NCI-H2081 treated with DMSO at 0.1 percent for 48 hours (cell line): ENCODE measurements at places on chromosomes 6 and 20.

- no peak for DNase-seq
These were observed 36.1 kb upstream of the NOL4L start for GRCh38 chr20:32621071-32621890.

DNA sequence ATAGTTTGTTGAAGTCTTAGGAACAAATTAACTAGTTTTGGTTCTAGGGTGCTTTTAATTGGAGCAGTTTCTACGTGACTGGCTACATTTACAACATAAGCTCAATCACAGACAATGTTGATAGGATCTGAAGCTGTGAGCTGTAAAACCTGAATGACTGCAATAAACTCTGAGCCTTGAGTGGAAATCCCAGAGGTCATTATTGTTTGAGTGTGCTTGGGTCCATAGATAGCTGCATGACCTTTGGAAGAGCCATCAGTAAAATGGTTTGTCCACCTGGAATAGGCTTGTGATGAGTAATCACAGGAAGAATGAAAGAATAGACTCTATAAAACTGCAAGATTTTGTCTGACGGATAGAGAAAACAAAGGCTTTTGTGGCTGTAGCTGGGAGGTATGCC lies 26.7 kb downstream of the HLA-DRB1 start:
- no peak for DNase-seq

DNA sequence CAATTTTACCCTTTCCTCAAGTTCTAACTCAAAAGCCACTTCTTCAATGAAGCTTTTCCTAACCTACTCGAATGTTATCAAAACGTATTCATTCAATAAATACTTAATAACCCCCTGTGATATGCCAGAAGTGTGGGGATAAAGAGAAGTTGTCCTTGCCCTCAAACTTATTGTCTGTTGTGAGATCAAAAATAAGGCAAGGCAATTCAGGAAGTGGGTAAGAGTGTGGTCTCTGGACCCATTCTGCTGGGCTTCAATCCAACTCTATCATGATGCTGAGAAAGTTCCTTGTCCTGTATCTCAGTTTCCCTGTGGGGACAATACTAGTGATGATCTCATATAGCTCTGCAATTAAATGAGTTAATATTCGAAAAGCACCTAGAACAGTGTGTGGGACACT lies 92.8 kb downstream of the PRDM1 start:
- no peak for DNase-seq

GRCh38 chr20:2397595-2398145 lies 17.0 kb downstream of the TGM6 start:
- DNase-seq, result no peak

DNA sequence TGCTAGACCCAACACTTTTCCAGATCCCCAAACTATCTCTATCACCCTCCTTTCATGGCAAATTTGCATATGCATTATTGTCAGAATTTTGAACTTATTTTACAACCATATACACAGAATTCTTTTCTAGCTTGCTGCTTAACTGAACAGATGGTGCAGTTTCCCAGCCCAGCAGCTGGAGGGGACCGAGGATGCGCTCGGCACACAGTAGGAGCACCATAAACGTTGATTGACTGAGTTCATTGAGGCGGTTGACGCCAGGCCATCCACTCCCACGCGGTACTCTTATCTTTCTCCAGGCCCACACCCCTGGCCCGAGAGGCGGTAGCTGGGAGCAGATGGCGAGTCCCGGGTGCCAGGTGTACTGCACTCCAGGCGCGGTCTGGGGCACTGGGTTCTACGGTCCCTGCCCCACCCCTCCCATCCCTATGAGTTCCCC lies 6.8 kb upstream of the SOX4 start:
- no peak for DNase-seq

GRCh38 chr6:135250751-135251497 lies 69.8 kb downstream of the MYB start:
- DNase-seq, result no peak

GRCh38 chr6:169783401-169783800 lies 32.0 kb downstream of the ERMARD start:
- no peak for DNase-seq

- DNase-seq, result no peak
These were observed 24.2 kb upstream of the MYMX start for GRCh38 chr6:44192428-44193041.

DNA sequence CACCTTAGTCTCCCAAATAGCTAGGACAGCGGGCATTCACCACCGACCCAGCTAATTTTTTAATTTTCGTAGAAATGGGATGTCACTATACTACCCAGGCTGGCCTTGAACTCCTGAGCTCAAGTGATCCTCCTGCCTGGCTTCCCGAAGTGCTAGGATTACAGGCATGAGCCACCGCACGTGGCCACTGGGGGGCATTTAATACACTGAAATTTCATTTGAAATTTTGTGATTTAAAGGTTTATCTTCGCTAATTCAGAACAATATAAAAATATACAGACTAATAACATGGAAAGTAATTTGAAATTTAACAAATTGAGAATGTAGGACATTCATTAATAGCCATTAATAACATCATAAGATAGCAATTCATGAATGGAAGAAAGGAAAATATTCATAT lies 20.5 kb upstream of the TBC1D32 start:
- no peak for DNase-seq

DNA sequence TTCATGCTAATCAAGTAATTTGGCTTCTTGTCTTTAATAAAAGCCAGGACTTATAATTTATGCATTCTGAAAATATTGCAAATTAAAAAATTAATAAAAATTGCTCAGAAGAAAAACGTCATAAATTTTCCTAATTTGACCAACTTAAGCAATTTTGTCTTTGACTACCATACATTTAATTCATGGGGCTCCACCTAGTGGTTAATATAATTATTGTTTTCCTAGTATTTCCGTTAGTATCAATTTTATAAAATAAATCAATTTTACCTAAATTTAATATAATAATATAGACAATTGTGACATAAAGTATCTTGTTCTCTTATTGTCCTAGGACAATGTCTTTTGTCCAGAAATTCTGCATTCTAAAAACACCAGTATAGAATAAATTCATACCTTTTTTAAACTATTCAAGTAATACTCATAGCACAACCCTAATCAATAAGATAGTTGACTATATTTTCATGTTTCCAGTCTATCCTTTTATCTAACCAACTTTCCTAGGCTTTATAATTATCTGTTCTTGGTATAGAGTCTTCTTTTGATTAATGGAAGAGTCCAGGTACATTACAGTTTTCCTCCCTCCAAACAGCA lies 319.9 kb downstream of the TRDN start:
- DNase-seq, result no peak

DNA sequence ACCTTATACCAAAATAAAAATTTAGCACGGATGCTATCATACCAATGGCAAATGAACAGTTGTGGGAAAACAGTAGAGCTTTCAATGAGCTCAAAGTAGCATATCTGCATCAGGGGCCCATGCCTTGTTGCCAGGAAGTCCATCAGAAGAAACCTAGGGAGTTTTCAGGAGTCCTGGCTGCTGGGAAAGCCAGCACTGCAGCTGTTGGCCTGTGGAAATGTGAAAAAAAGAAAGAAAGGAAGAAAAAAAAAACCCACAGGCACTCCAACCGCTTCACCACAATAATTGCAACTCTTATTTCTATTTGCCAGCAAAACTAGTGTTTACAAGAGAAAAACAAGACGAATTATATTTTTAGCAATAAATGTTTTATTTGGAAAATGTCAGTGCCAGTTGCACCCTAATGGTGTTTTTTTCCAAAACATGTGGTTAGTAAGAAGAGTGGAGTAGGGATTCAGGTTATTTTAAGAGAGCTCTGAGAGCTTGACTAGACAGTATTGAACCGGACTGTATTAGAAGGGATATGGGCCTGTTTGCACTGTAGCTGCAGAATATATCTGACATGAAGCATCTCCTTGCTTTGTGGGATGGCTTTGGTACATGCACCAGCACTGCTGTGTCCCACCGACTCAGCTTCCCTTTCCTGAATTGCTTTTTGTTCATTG lies 137.3 kb downstream of the CCDC170 start:
- no peak for DNase-seq

GRCh38 chr6:4518506-4518905 lies 257.7 kb upstream of the CDYL start:
- no peak for DNase-seq

DNA sequence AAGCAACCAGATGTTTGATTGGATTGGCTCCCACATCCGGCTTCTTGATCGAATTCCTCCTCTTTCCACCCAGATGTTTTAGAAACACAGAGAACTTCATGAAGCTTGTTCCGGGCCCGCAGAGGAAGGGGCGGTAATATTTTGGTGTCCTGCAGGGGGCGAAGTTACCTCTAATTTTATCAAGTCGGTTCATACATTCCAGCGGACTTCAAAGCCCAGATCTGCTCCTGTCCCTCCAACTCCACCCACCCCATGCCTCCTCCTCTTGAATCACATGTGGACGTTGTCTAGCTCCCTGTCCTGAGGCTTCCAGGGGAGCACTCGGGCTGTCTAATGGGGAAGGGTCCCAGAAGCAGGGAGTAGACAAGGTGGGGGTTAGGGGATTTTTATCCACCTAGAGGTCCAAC lies 2.9 kb upstream of the BMP6 start:
- DNase-seq, result no peak

GRCh38 chr6:44157152-44157521 lies 1.5 kb upstream of the CAPN11 start:
- DNase-seq, result no peak

DNA sequence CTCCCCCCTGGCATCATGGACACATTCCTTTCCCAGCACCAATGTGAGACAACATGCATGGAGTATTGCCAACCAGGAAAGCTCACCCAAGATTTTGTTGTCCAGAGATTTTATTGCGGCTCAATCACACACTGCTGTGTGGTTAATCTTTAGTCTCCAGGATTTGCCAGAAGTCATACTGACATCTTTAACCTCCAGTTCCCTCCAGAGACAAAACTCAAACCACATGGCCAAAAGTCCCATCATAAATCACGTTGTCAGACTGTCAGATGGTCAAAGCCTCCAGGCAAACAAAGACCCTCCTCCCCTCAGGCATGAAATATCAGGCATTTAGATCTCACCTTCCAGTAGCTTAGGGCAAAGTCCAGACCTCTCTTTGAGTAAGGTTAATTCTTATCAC lies 97.3 kb upstream of the OPRM1 start:
- no peak for DNase-seq

GRCh38 chr6:28633445-28634215 lies 107.9 kb downstream of the GPX5 start:
- no peak for DNase-seq

- no peak for DNase-seq
These were observed 658.9 kb upstream of the NOX3 start for GRCh38 chr6:156114541-156114940.

- no peak for DNase-seq
These were observed 13.4 kb downstream of the DCBLD1 start for GRCh38 chr6:117495869-117496268.

DNA sequence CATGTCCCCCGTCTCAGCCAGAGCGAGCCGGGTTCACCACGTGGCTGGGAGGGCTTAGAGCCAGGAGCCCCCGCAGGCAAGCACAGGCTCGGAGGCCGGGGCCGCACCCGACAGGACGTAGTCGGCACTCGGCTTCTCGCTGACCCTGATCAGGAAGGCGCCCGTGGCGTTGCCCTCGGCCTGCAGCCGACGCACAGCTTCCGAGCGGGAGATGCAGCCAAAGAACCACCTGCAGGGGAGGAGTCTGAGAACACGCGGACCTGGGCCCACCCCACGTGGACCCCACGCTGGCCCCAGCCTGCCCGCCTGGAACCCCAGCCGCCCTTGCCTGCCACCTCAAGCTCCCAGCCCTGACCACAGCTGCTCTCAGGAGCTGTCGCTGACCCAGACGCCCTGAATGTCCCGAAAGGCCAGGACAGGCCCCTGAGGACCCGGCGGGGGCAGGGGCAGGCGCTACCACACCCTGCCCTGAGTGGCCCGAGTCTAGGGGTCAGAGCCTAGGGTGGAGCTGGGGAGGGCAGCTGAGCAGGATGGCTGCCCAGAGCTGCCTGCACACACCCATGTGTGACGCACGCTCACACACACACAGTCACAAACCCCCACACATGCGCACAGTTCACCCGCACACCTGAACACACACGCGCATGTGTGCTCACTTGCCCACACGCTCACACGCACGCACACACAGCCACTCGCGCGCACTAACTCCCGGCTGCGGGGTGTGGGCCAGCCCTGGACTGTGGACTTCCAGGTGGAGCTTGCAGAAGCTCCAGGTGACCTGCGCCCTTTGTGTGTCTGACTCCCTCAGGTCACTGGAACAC lies 2.1 kb downstream of the PTK6 start:
- no peak for DNase-seq

DNA sequence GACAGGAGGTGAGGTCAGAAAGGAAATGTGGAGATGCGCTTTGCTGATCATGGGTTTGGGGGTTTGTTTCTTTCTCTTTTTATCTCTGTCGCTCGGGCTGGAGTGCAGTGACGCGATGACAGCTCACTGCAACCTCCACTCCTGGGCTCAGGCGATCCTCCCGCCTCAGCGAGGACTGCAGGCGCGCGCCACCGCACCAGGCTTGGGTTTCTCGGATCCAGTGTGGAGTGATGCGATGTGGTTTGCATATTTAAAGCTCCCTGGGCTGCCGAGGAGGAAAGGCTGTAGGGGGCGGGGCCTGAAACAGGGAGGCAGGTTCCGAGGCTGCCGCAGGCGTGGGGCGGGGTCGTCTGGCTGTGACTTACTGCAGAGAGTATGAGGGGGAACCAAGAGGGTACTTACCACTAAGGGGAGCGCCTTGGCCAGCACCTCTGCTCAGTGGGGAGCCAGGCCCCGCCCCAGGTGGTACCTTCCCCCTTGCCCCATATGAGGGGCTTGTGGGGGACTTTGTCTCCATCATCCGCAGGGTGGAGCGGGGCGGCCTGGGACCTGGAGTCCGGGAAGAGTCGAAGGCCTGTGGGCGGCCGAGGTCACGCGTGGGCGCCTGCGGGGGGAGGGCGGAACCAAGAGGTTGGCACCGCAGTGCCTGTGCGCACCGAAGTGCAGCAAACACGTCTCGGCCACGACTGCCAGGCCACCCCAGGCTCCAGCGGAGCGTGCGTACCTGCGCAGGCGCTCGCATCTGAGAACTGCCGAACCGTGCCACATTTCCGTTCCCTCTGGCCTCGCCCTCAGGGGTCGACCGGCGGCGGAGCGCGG lies 12.7 kb upstream of the BAK1 start:
- no peak for DNase-seq

- DNase-seq, result no peak
These were observed 52.5 kb downstream of the MAN1A1 start for GRCh38 chr6:119297049-119297448.

- DNase-seq, result no peak
These were observed 21.6 kb downstream of the MOCS3 start for GRCh38 chr20:50980071-50980681.

GRCh38 chr6:45226081-45226480 lies 102.0 kb upstream of the RUNX2 start:
- no peak for DNase-seq

DNA sequence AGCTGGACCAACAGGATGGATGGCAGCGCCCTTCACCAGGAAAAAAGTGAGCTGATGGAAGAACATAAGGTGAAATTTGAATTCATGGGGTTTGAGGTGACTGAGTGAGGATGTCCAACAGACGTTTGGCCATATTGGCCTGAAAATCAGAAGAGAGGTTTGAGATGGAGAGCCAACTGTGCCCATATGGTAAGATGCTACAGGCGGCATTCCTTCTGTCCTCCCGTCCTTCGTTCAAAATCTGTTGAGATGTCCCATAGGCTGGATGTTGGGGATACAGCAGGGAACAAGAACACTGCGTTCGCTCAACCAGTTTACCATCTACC lies 468 bp upstream of the CMTR1 start:
- DNase-seq, result no peak
